ENCODE measurements at places on chromosomes 11 and 22. TPM values are rescaled to one million over a fixed set of nuclear protein-coding genes. Genes with fewer than 3 reads are reported as not detected.

Gene B4GALNT4
- 5.1 TPM for total RNA-seq

- DNase-seq = no peak
These were observed 28.1 kb upstream of the P2RY2 start for GRCh38 chr11:73189723-73190556.

DNA sequence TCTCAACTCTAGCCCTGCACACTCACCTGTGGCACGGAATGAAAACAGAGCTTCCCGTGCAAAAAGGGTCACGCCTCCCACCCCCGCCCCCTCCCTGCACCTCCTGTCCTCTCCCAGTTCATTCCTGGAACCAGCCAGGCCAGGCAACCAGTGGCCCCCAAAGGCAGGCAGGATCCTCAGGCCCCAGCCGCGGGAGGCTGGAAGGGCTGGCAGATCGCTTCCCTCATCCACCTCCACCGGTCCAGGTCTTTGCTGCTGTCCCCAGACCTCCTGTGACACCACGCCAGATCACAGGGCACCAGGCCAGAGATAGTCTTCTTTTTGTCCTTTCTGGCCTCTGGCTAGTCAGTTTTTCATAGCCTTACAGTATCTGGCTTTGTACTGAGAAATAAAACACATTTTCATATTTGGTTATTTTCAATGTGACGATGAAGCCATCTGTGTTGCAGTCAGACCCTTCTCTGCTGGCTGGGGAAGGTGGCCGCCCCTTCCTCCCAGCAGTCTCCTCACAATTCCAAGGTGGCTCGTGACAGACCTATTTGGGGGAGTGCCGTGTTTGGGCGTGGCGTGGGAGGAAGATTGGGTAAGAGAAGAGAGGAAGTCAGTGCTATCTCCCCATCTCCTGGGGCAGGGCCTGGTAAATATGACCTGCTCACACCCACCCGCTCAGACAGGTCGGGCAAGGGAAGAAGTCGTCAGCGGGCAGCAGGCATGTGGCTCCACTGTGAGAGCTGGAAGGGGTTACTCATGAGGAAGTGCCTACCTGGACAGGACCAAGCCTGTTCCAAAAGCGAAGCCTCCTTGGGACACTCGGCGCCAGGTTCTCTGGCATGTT, 9.1 kb downstream of the SSH3 start:
- no peak for DNase-seq

GRCh38 chr11:4076774-4077173, 17.8 kb upstream of the RRM1 start:
- DNase-seq = no peak

DNA sequence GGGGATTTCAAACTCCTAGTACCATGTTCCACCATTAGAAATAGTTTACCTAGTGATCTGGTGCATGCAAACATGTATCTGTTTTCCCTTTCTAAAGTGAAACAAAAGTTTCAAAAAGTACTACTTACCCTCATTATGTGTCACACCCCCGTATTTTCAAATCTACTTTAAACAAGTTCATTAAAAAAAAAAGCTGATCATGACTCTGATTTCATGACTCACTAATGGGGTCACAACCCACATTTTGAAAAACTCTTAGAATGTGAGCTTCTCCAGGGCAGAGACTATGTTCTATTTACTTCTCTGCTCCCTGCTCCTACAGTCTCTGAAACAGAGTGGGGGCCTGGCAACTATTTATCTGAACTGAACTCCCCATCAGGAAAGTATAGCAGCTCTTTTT, 18.2 kb downstream of the CHRM1 start:
- no peak for DNase-seq
